Stimulated activated CD4-positive, alpha-beta T cell treated with anti-CD3 and anti-CD28 coated beads, Interleukin-1b, Interleukin-23, amount 100 ng/mL, for 1 hour (primary cell): ENCODE measurements at places on chromosomes 5 and 9.

DNA sequence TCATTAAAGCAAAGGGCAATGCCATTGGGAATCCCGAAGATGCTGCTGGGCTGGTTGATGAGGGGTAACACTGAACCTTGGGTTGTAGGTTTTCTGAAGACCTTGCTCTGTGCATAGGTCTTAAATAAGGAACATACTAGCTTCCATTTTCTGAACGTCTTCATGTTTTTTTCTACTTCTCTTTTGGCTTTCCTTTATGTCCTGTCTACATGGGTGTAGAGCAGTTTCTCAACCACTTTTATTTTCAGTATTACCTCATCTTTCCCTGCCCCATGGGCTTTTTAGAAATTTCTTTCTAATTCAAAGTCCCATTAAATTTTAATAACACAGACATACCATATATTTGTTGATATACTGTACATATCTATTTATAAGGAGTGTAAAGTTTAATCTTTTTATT lies at the start of gene IFNA14:
Gene IFNA14 (minus strand): TSS at position 95 of the 400 bp plus-strand sequence. CDS start 70 bp downstream, at position 25.
- DNase-seq, result no peak

DNA sequence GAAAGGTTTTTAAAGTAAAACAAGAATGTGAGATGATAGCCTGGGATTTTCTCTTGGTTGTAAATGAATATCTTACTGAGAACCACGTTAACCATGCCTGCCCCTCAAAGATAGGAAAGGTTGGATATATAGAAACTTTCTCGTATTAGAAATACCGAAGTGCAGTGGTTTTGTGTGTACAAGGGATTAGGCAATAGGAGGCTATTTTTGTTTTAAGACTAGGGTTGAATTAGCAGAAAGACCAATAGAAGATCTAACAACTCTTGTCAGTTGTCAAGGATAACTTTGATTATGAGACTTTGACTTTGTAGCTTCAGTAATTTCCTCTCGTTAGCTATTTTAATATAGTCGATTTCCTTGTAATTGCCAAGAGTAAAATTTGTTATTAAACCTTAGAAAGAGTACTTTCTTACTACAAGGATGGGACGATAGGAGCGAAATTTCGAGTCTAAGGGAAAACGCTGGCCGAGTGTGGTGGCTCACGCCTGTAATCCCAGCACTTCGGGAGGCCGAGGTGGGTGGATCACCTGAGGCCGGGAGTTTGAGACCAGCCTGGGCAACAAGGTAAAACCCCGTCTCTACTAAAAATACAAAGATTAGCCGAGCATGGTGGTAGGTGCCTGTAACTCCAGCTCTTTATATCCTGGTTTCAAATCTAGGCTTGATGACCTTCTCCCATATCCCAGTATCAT lies 838 bp downstream of the POLK start:
- no peak for DNase-seq

DNA sequence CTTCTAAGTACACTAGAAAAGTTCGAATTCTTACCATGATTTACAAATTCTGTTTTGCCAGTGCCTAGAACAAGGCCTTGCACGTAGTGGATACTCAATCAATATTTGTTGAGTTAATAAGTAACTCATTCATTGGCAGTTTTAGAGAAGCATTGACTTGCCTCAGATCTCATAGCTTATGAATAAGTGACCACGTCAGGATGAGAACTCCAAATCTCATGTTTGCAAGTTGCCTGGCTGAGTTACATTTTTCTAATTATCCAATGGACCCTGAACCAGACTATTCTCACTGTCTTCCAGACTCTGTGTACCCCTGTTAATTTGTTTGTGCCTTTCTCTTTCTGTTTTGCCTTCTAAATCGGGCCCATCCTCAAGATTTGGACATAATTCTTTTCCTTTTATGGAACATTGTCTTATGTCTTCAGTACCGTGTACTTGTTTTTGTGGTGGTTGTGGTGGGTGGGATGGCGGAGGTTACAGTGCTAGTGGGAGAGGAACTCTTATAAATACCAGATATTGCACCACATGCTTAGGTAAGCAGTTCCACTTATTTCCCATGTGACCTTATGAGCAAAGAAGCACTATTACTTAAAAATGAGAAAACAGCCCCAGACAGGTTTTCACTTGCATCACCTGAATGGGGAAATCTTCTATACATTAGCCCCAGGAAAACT lies 96.3 kb downstream of the UNC13B start:
- DNase-seq, result no peak

GRCh38 chr9:571066-571465 lies 270.4 kb upstream of the DMRT1 start:
- DNase-seq, result no peak

DNA sequence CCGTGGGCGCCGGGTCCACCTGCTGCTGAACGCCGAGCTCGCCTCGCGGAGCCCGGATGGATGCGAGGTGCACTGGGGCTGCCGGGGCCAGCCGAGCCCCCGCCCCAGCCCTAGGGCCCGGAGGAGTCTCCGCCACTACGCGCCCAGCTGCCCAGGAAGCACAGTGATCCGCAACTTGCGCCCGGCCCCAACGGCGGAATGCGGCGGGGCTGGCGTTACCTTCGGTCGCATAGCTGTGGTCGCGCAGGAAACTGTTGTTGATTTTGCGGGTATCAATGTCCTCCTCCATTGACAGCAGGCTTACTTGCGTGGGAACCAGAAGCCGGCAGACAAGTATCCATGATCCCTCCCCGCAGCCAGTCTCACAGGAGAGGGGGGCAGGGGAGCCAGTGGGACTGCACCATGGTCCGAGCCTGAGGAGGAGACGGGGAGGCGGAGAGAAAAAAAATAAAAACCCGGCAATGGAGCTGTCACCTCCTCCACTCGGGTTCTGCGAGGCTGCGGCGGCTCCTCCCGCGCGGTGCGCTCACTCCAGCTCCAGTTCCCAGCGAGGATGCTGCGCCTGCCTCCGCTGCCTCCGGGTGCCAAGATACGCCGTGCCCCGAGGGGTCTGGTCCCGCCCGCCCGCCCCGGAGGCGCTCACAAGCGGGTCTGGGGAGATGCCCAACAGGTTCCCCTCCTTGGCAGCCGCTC lies 628 bp downstream of the PPP2R2B start:
- DNase-seq, result no peak
